ENCODE measurements at places on chromosomes 2 and 18. TPM values are rescaled to one million over a fixed set of nuclear protein-coding genes. Genes with fewer than 3 reads are reported as not detected.

DNA sequence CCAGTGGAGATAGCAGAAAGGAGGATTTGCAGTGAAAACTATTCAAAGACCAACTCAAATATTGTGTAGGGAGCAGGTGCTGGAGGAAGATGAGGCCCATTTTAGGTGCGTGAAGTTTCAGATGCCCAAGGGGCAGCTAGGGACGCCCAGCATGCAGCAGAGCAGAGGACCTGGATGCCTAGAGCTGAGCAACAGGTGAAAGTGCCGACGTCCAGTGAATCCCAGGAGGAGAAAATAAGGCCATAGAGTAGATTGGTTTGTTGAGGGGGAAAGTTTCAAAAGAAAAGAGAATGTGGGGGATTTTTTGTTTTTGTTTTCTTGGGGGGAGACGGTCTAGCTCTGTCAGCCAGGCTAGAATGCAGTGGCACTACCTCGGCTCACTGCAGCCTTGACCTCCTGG is 53.1 kb downstream of the OSBPL1A start:
- DNase-seq = no peak

CAPN13 gene
- not detected for polyA plus RNA-seq

FAHD2A gene
- 9.7 TPM for polyA plus RNA-seq

MOGAT1 gene
- polyA plus RNA-seq = not detected

GRCh38 chr2:210004881-210005280 is 2.4 kb downstream of the RPE start:
- peak; percentile 67 for DNase-seq

- no peak for DNase-seq
These were observed 582.8 kb downstream of the ZEB2 start for GRCh38 chr2:143936848-143937722.

GRCh38 chr2:17387591-17387990 is 130.6 kb downstream of the RAD51AP2 start:
- DNase-seq = no peak

KANSL3 gene
- polyA plus RNA-seq = 25.3 TPM
